ENCODE measurements at places on chromosomes 12 and 14.

GRCh38 chr14:106635569-106635968, 1109.2 kb downstream of the TMEM121 start:
- DNase-seq, result no peak

- DNase-seq, result no peak
Observed at GRCh38 chr14:79578470-79578869, 632.8 kb downstream of the DIO2 start.

DNA sequence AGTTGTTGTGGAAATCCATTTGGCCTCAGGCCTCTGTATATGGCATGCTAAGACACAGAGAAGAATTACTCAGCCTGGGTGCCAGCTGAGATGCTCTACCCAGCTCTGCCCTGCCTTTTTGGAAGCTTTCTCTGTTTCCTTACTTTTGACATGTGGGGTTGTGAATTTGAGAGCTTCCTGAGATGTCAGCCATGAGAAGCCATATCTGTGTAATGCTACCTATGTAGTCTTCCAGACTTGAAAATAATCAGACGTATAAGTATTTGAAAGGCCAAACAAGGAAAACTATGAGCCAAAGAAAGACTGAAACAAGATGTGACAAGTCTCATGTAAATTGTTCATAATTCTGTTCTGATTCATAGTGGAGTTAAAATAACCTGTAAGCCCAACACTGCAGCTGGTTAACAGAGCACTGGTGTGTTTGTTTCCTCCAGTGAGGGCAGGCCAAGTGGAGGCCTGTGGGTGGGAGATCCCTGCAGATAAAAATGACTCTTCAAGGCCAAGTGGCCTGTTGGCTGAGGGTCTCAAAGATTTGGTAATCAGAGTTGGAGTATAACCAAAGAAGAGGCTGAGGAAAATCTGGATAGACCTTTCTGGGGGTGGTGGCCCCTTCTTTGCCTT, 94.0 kb downstream of the TMX1 start:
- DNase-seq, result no peak

GRCh38 chr12:49978125-49978524, 5.4 kb downstream of the AQP6 start:
- no peak for DNase-seq

DNA sequence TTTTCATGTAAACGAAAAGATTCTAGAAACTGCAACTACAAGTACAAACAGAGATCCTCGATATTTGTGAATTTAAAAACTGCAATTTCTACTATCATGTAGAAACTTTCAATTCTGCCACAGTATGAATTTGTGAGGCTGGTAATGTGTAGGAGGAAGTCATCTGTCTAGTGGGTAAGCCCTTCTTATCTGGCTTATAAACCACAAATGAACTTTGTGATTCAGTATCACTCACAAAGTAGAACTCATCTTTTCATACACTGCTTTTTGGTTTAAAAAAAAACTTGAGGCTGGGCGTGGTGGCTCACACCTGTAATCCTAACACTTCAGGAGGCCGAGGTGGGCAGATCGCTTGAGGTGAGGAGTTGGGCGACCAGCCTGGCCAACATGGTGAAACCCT, 20.7 kb downstream of the GTF2A1 start:
- no peak for DNase-seq

DNA sequence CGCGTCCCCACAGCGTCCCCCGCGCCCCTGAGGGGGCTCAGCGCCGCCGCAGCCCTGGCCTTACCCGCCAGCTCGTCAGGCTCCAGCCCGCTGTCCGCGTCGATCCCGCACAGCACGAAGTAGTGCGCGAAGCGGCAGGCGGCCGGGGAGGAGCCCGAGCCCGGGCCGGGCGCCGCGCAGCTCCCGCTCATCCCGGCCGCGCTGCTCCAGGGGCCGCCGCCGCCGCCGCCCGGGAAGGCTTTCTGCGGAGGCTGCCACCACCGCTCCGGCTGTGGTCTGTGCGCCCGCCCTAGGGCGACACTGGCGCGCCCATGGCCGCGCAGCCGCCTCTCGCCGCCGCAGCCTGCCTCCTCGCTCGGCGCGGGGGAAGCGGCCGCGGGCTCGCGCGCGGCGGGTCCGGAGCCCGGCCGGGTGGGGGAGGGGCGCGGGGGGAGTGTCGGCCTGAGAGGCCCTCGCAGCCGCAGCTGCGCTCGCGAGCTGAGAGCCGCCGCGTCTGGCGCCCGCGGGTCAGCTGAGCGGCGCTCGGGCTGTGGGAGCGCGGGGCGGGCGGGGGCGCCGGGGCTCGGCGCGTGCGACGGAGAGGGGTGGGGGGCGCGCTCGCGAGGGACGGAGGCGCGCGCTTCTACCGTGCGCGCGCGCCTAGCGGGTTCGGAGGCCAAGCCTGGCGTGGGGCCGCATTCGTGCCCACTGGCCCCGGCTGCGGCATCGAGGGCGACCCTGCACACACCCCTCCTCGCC, at the start of gene DENND5B:
Gene DENND5B, minus strand, starts transcription at position 495 of the 738 bp plus-strand sequence. Its CDS starts 304 bp downstream, at position 191.
- peak; percentile 62 for DNase-seq

- no peak for DNase-seq
Observed at GRCh38 chr12:44697511-44697910, 178.6 kb downstream of the NELL2 start.

- no peak for DNase-seq
Observed at GRCh38 chr14:77906446-77906845, 106.5 kb downstream of the ADCK1 start.

DNA sequence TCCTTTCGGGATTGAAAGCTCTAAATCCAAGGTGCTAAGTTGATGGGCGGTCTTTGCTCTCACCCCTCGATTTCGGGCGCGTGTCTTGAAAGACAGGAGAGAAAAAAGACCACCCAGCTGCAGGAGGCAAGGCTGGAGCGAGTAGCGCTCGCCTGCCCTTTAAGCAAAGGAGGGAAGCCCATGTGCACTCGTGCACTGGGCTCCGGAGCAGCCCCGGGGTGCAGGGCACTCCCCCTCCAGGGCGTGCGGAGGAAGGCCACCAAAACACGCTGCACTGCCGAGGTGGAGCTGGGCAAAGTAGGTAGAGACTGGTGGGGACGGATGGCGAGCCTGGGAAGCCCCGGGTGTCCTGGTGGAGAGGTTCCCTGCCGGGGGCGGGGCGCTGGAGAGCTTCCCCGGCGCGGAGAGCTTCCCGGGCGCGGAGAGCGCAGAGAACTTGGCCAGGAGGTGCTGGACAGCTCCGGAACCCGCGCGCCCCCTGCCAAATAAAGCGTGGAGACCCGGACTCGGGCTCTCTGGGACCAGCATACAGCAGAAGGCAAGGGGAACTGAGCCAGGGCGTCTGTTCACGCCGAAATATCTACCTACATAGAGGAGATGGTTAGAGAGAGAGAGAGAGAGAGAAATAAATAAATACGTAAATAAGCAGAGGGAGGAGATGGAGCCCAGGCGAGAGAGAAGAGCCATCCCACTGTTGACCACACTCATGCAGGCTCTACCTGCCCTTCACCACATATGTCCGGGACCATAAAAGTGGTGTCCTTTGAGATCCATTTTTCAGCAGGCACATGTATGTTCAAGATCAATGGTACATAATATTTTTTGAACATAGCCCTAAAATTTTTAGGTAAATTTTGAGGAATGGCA, 662 bp upstream of the NELL2 start:
- DNase-seq, result no peak

GRCh38 chr12:101902641-101903040, 25.3 kb downstream of the DRAM1 start:
- no peak for DNase-seq

- peak; percentile 92 for DNase-seq
Observed at GRCh38 chr12:121530600-121531355, 50.0 kb downstream of the KDM2B start.

DNA sequence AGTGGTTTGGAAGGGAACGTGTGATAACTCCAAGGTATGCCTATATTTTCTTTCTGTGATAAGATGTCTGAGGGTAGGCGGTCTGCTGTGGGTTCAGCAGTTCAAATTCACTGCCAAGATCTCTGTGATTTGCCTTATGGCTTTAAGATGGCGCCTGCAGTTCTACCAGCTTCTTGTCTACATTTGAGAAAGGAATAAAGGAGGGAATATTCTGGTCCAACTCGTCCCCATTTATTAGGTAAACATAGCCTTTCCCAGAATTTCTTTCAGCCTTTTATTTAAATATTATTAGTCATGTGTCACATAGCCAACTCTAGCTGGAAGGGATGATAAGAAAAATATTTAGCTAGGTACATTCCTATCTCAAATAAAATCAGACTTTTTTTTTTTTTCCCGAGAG, 48.8 kb downstream of the KCNJ8 start:
- no peak for DNase-seq
